Lower lobe of right lung (tissue), 2 donors: ENCODE measurements at places on chromosomes 16 and 17. TPM values are rescaled to one million over a fixed set of nuclear protein-coding genes. Genes with fewer than 3 reads are reported as not detected.

- no peak overlapping the region for H3K27ac ChIP-seq
- H3K4me1 ChIP-seq: no peaks in the 10 kb centered on the region
- no peak for DNase-seq
- no peaks in the 10 kb centered on the region for H3K36me3 ChIP-seq
- no peak overlapping the region for H3K4me3 ChIP-seq
Observed at GRCh38 chr16:86270696-86271095, 239.6 kb upstream of the FOXF1 start.

DNA sequence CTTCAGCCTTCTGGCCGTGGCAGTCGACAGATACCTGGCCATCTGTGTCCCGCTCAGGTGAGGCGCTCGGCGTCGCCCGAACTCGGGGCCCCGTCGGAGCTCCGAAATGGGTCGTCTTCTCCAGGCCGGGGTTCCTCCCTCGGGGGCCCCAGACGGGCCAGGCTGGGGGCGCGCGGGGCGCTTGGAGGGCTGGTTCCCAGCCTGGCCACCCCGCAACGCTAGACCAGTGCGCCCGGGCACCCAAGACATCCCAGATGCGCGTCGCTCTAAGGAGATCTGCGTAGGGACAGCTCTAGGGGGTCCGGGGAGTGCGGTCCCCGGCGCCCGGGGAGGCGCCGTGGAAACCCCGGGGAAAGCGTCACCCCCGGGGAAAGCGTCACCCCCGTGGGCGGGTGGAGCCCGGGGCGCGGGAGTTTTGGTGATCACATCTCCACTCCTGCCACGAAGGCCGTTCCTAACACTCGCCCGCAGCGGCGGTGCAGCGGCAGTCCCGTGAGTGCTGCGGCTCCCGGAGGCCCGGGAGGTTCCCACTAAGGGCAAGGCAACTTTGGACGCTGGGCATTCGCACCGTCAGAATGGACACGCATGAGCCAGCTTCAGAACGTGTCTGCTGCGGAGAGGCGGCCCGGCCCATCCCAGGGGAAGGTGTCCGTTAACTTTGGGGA, 729 bp downstream of the ADORA2B start:
- peak overlapping the region; percentile 73 for H3K27ac ChIP-seq
- DNase-seq: peak; percentile 57
- no peaks in the 10 kb centered on the region for H3K36me3 ChIP-seq
- H3K27me3 ChIP-seq: peaks cover 4% of the 10 kb centered on the region

GRCh38 chr17:49632201-49632600, 45.7 kb downstream of the SPOP start:
- H3K4me3 ChIP-seq: no peak overlapping the region
- no peak overlapping the region for H3K27ac ChIP-seq
- no peak for DNase-seq

The IQCK gene
- 14.1 TPM for total RNA-seq

The SLFN13 gene
- total RNA-seq: 27.1 TPM

The CES4A gene
- 14.8 TPM for total RNA-seq

The SLC12A3 gene
- not detected for total RNA-seq
